Cortex of kidney (tissue), 1 donor: ENCODE measurements at places on chromosomes 6 and 20.

GRCh38 chr6:42744351-42744893 lies 1.5 kb downstream of the TBCC start:
- DNase-seq: no peak

GRCh38 chr6:77834591-77834996 lies 181.8 kb downstream of the MEI4 start:
- DNase-seq: no peak

DNA sequence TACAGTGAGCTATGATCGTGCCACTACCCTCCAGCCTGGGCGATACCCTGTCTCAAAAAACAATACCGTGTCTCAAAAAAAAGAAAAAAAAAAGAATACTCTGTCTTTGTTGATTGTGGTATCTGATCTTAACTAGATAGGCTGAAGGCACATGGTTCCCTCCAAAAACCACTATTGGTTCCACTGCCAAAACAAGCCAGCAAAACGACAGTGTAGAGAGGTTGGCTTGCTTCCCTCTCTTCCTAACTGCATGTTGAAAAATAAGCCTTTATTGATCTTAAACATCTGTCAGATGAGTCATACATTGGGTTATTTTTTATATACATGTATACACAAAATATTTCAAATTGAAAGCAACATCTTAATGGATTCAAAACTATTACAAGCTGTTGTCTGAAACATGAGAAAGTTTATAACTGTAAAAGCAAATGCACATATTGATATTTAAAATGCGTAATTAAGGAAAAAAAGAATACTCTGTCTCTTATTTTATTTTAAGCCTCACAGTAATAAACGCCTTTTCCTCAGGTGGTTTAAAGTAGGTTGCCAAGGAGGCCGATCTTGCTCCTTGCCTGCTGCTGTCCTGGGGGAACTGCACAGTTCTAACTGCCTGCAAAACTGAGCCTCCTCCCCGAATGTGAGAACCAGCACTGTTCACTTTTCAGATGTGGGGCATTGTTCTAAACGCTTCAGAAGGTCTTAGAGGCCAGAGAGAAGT lies 7.0 kb upstream of the NINL start:
- no peak for DNase-seq

DNA sequence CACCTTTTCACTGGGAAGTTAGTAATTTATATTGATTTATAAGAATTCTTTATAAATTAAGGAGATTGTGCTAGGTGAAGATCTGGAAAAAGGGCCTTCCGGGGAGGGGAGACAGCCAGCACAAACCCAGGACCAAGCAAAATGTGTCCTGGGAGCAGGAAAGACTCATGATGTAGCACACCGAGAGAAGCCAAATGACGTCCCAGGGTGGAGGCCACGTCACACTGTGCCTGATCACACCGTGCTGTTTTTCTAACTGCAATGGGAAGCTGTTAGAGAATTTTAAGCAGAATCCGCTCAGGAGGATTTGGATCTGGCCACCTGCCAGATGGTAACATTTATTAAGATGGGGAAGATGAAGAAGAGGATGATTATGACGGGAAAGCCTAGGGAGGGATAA lies 72.7 kb upstream of the AKAP12 start:
- DNase-seq: no peak

- DNase-seq: no peak
Measured at GRCh38 chr20:7308163-7308562, 540.7 kb downstream of the BMP2 start.

GRCh38 chr6:43125555-43125954 lies 45.5 kb upstream of the SRF start:
- DNase-seq: no peak
